Hematopoietic multipotent progenitor cell treated with erythropoietin and hydrocortisone succinate and interleukin-3 and kit ligand, for 4 days (in vitro differentiated cells): ENCODE measurements at places on chromosomes 16 and 17.

DNA sequence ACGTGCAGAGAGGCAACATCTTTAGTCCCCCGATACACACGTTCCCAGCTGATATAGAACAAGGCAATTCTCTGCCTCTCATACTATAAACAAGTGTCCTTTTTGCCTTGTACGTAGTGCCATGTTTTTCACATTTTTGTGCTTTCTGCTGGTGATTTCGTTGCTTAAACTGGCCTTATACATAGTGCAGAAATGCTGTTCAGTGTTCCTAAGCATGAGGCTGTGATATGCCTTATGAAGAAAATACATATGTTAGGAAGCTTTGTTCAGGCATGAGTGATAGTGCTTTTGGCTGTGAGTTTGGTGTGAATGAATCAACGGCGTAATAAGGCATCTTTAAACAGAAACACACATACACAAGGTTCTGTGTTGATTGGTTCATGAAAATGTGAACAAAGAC, 77.2 kb downstream of the KATNIP start:
- no peak for DNase-seq

GRCh38 chr16:83365166-83365565, 442.6 kb upstream of the HSBP1 start:
- DNase-seq = no peak

DNA sequence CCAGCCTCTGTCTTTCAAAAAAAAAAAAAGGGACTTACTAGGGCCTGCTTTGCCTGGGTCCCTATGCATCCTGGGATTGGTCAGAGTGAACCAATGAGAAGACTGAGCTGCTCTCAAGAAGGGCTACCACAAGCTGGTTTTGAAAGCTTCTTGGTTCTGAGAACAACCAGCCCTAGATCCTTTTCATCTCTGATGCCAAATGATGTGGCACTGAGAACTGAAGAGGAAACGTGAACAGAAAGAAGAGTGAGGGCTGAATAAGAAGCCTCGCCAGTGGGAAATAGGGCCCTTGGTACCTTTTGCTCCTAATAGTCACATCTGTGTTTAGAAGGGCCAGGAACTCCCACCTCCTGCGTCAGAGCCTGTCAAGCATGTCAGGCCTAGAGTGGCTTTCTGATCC, 10.7 kb downstream of the TACO1 start:
- DNase-seq = no peak

GRCh38 chr17:38879878-38880665, 10.2 kb downstream of the LASP1 start:
- DNase-seq = peak; percentile 61

DNA sequence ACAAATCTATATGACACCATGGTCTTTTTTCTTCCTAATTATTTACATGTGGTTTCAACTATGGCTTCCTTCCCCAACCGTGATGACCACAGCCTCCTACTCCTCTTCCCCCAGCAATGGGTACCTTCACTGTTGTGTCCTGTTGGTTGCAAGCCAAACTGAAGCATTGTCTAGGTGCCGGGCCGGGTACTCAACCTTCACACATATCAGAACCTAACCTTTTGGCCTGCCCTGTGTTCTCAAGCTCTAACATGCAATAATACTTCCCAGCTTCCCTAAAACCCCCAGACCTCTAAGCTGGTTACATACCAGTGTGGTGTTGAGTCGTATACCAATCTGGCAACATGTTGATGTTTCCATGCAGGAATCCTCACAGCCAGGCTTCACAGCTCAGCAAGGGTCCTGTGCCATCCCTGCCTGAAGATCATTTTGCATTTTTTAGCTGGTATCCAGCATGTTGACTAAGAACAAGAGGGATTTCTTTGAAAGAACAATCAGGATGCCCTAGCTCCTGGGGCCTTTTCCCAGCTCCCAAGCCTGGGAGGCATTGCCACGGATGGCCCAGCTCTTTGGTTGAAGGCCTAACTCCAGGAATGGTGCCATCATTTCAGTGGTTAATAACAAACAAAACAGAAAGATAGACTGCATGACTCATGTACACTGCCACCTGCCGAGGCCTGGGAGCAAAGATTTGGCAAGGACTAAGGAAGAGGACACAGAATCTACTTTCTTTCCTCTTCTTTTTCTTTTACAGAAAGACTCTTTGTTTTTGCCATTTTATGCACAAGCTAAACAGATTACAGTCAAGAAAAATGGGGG, 373.7 kb upstream of the SALL1 start:
- no peak for DNase-seq

DNA sequence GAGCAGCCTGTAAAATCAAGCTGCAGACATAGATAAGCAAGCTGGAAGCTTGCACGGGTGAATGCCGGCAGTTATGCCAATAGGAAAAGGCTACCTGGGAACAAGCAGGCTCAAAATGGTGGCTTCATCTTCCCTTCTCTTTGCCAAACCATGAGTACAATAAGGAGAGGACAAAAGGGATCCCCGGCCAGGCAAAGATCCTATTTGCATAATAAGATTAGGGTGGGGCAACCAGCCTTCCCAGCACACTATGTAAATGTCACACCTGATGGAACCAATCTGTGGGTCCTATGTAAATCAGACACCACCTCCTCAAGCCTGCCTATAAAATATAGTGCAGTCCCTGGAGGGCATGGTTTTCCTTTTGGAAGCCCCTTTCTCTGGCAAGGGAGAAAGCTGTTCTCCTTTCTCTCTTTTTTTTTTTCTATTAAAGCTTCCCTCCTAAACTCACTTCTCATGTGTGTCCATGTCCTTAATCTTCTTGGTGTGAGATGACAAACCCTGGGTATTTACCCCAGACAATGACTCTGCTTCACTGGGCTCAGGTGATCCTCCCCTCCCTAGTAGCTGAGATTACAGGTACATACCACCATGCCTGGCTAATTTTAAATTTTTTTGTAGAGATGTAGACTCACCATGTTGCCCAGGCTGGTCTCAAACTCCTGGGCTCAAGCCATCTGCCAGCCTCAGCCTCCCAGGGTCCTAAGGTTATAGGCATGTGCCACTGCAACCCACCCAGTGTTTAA, 44.2 kb downstream of the PSMD12 start:
- peak; percentile 50 for DNase-seq

DNA sequence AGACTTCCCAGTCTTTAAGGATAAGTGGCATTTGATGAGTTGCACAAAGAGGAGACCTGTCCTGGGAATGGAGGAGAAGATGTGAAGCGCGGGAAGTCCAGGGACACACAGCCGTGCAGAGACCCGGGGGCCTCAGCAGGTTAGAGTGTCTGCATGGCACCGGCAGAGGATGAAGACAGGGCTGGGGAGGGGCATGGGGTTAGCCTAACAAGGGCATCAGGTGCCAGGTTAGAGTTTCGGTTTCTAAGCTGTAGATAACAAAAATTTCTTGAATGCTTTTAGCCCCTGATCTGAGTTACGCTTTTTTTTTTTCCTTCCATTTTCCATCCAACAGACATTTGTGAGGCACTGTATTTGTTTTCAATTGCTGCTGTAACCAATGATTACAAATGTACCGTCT, 594.3 kb downstream of the MAF start:
- DNase-seq = no peak
